Fibroblast of skin of scalp (primary cell): ENCODE measurements at places on chromosomes 2 and 18.

DNA sequence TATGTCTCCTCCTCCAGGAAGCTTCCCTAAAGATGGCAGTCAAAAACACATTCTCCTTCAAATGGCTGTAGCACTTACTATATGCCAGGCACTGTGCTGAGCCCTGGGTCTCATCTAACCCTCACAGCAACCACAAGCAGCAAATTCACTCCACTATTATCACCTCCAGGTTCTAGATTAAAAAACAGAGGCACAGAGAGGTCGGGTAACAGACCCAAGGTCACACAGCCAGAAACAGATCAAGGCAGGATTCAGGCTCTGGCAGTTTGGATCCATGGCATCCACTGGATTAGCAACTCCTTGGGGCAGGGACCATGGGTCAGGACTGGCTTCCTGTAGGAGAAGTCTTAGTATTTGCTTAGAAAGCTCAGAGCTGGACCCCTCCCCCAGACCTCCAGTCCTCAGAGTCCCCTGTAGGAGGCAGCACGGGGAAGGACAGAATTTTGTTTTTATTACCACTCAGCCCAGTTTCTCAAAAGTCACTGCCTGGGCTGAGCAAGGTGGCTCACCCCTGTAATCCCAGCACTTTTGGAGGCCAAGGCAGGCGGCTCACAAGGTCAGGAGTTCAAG, 34.4 kb downstream of the ZFP36L2 start:
- DNase-seq = no peak

- peak; percentile 29 for DNase-seq
These were observed 84.5 kb upstream of the TLK1 start for GRCh38 chr2:171244970-171245782.

GRCh38 chr18:8319798-8320489, 289.3 kb upstream of the RAB12 start:
- peak; percentile 14 for DNase-seq

DNA sequence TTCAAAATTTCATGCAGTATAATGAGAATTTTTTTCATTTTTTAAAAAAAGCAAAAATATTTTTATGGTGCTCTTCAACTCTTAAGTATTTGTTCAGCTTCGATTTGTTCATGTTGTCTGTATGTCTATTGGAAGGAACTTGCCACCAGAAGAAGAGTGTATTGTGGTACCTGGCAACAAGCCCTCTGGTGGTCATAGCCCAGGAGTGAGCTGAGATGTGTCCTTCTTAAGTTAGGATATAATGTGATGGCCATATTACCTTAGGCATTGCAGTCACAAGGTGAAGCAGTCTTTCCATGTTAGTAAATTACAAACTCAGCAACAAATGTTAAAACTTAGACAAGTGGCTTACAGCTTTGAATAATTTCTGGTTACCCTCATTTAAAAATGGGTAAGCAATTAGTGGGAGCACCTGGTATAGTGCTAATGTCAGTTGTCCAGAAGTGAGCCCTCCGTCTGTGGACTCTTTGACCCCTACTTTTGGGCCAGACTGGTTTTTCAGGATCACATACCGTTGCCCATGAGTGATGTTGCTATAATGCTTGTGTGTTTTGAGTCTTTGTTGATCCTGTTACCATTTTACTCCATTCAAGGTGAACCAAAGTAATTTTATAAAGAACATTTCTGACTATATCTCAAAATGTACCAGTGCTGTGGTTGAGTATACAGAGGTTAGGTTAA, 57.4 kb downstream of the MYO1B start:
- DNase-seq = peak; percentile 33
